ENCODE measurements at places on chromosomes 4 and X.
A peak's percentile ranks its signal among the peaks of the same experiment; 100 is the strongest.

GRCh38 chr4:13533670-13534343 lies 10.5 kb downstream of the NKX3-2 start:
- DNase-seq = no peak

GRCh38 chr4:142752202-142752786 lies 93.8 kb downstream of the INPP4B start:
- DNase-seq = no peak

- DNase-seq = no peak
Observed at GRCh38 chr4:60709061-60709460, 491.1 kb upstream of the ADGRL3 start.

- no peak for DNase-seq
Observed at GRCh38 chr4:174717828-174718227, 111.2 kb downstream of the GLRA3 start.

DNA sequence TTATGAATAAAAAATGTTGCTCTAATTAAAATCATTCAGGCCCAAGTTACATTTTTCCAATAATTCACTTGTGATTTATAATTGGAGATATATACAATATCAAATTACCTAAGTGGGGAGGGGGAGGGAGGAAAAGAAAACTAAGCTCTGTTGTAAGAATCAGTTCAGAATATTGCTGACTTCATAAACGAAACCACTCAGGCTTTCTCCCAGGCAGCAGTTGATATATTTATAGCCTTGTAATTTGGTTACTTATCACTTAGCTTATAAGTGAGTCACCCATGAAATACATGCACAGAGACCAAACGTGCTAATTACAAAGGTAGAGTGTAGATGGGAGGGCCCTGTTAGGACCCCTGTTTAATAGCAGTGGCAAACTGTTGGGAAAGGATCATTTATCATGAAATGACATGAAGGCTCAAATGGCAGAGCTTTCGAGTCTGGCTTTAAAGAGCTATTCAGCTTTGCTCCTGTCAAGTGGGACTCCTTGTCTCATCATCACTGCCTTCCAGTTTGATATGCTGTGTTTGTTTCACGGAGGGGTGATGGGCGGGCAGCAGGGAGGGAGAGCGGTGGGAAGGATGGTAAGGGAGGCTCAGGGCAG lies 105.6 kb upstream of the PGRMC2 start:
- no peak for DNase-seq

GRCh38 chr4:168432419-168433146 lies 47.7 kb downstream of the DDX60L start:
- no peak for DNase-seq

DNA sequence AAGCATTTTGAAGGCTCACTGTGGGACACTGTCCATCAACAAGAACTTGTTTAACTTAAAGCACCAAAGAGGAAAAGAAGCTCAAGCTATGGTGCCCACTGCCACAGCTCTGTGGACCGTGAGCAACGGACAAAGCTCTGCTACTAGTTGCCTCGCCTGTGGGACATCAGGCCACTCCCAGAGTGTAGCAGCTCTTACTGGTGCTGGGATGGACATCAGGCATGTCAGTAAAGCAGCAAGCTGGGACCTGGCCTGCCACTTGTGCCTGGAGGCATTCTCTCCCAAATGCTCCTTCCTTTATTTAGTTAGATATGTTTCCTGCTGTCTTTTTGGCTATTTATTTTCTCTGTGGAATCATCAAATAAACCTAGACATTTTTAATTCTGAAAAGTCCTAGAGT lies 46.7 kb downstream of the TMEM154 start:
- no peak for DNase-seq

DNA sequence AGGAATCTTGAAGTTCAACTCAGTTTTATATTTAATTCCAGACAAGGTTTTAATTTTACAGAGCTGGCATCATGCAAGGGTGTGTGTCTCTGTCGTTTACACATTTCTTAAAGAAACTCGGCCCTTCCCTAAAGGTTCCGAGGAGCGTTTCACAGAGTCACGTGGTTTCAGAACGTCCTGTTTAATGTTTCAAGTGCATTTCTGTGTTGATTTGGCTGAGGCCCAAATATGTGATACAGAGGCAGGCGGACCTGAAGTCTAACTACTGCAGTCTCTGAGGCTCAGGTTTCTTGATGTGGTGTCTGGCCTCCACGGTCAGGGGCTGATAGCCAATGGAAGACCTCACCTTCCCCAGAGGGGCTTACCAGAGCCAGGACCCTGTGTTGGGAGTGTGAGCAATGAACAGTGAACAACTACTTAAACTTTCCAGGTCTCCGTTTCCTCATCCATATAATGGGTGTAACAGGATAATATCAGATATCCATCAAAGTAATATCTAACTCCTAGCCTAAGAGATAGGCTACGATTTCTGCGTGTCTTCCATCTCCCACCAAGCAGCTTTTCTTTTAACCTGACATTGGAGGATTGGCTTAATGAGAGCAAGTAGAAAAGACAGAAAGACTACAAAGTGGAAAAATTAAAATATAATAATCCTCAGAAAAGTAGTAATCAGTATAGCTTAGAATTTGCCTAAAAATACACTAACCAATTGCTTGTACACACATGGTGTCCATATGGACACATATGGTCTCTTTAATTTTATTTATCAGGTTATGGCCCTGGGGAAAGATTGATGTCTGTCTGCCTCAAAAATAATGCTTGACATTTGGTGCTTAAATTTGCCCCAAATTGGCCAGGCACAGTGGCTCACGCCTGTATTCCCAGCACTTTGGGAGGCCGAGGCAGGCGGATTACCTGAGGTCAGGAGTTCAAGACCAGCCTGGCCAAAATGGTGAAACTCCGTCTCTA lies 50.0 kb upstream of the TRIM2 start:
- DNase-seq = no peak

DNA sequence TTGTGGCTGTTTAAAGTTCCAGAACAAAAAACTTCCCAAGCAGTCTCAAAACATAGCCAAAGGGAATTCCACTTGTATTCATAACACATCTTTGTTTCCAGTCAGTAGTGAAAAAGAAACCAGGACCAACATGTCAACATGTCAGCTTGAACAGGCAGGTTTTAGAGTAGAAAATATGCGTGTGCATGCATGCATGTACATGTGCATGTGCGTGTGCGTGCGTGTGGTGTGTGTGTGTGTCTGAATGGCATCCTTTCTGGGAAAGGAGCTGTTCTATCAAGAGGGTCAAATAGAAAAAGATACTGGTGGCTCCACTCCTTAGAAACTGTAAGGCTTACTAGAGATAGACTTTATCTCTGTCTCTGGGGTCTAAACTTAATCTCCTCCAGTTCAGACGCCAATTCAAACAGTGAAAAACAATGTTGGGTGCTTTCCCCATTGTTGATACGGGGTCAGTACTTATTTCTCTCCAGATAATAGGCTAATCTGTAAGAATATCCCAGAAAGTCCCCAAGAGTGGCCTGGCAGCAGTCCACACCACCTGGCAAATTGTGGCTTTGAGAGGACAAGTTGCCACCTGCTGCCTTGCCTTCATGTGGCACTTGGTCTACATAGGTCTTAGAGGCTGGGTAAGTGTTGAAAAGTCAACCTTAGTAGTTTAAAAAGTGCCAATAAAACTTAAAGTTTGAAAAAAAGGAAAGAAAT lies 110.4 kb downstream of the SCD5 start:
- DNase-seq = no peak

GRCh38 chr4:8912506-8912905 lies 40.9 kb upstream of the HMX1 start:
- DNase-seq = no peak

GRCh38 chr4:148044912-148045352 lies 313.0 kb downstream of the ARHGAP10 start:
- no peak for DNase-seq

DNA sequence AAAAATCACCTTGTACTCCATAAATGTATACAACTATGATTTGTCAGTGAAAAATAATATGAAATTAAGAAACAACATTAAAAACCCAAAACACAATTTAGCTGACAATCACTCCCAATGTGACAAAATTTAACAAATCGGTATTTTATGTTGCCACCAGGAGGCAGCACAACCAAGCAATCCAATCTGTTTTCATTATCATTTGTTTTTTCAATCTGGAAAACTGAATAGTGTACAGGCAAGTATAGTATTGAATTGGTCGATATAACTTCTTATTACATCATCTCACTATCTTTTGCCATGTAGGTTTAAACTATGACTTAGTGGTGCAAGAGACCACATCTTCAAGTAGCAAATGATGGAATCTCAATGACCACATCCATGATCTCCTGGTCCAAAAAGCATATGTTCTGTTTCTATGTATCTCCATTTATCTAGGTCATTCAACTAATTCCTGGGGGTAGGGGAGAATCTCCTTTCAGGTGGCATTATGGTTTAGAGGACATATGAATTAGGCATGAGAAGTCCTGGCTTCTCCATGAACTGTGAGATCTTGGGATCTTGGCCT lies 112.9 kb upstream of the AGA start:
- no peak for DNase-seq

DNA sequence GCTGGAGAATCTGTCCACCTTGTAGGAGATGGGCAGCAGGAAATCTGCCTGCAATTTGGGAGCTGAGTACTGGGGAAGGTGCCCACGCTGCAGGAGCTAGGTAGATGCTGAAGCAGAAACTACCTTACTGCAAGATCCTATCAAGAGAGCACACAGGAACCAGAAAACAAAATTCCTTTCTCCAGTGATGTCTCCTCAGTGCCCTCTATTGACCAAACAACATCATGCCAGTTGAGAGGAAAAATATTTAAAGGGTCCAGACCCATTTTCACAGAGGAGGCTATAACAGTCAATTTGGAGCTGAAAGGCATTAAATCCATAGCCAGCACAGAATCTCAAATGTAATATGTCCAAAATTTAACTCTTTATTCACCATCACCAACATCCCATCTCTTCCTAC lies 406.8 kb downstream of the SLITRK2 start:
- no peak for DNase-seq

- DNase-seq = no peak
Observed at GRCh38 chrX:68534691-68535090, 35.8 kb downstream of the YIPF6 start.

DNA sequence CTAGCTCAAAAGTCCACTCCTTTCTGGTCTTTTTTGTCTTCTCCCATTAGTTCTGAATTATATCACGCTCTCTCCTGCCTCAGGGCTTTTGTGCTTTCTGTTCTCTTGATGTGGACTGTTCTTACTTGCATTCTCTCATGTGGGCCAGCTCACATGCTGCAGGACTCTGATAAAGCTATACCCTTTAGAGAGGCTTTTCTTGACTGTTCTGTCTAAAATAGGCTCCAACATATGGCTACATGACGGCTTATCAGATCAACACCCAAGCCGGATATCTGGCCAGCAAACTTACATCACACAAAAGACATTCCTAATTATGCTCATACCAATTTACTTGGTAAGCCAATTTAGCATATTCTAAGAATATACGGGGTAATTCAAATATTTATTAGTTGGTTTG lies 1494.5 kb downstream of the TECRL start:
- no peak for DNase-seq

GRCh38 chrX:31499109-31499508 lies 427.3 kb upstream of the FTHL17 start:
- no peak for DNase-seq

DNA sequence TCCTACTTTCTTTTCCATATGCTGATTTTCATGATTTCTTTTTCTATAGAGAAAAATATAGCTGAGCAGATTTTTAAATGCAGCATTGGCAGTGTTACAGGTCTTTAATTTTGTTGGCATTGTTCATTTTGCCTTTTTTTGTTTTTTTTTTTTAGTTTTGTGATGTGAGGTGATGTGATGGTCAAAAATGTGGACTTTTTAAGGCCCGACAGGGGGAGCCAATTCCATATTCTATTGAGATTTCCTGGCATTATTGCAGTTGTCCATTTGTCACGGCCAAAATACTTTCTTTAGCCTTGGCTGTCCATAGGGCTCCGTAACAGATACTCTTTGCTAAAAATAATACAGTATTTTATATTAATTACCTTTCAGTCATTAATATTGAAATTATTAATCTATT lies 47.8 kb downstream of the SLIT2 start:
- DNase-seq = no peak

GRCh38 chrX:107628662-107629539 lies 591 bp downstream of the PRPS1 start:
- DNase-seq = peak; percentile 5

DNA sequence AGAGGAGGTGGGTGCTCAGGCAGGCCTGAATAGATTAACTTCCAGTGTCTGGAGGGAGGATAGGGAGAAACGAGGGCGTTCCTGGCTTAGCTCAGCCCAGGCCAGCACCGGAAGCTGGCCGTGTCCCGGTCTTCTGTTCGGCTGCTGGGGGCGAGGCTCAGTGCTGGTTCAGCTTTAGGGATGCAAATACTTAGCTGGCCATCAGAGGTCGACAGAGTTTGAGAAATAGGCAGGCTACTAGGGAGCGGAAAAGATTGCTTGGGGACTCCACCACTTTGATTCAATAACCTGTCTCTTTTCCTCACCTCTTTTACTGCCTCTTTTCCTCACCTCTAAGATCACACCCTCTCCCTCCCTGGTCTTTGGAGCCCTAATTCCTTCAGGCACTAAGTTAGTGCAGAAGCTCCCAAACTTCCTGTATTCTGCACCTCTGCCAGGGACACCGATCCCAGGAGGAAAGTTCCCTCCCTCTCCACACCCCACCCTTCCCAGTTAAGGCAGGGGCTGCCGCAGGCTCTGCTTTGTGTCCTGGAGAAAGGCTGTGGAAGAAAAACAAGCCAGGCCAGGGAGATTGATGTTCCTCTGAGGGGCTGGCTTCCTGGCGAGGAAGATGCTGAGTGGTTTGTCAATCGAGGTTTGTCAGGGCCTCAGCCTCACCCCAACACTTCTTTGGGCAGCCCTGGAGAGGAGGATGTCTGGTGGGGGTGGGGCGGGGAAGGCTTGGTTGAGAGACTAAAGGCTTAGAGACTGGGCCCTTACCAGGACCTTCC lies 6.0 kb upstream of the EFNB1 start:
- DNase-seq = no peak

DNA sequence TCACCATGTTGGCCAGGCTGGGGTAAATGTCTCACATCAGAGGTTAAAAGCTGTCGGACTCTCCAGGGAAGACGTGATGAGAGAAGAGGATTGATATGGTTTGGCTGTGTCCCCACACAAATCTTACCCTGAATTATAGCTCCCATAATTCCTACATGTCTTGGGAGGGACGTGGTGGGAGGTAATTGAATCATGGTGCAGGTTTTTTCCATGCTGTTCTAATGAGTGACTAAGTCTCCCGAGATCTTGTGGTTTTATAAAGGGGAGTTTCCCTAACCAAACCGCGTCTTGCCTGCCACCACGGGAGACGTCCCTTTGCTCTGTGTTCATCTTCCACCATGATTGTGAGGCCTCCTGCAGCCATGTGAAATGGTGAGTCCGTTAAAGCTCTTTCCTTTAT lies 64.4 kb downstream of the ASMT start:
- DNase-seq = no peak

DNA sequence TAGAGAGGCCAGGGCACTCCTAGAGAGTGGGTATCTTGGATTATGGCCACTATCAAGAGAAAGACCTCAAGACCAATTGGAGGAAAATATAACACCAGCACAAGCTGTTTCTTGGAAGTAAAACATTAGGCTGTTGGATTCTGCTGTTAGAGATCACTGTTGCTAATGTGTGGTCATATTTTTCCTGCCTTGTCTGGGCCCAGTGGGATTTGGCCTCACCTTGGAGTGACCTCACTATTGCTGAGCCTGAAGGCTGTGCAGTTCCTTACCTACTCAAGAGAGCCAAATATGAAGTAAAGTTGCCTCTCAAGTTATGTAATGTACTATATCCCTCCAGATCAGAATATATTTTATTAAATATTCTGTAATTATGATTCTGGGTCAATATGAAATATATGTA lies 355.4 kb upstream of the CTSO start:
- DNase-seq = no peak

GRCh38 chrX:103669745-103670144 lies 16.8 kb downstream of the MORF4L2 start:
- DNase-seq = no peak

- DNase-seq = no peak
Observed at GRCh38 chr4:4720646-4721045, 138.8 kb upstream of the MSX1 start.

GRCh38 chr4:40621229-40621591 lies 8.5 kb downstream of the RBM47 start:
- no peak for DNase-seq
